ENCODE measurements at places on chromosomes 1 and 21.

DNA sequence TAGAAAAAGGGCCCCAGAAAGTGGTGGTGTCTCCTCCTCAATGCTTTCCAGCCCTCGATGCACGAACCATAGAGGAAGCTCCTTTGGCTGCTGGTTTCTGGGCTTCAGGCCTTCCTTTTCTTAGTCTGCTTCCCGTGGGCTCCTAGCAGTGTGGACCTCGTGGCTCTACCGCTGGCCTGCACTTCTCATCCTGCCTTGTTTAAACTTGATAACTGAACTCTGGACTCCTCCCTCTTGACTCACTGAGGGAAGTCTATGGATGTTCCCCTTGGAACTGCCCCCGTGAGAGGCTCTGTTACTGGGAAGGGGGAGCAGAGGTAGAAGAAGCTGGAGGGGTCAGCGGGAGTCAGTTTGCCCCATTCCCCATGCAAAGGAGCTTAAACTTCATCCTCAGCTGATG is 75.3 kb upstream of the WDR26 start:
- DNase-seq, result no peak

DNA sequence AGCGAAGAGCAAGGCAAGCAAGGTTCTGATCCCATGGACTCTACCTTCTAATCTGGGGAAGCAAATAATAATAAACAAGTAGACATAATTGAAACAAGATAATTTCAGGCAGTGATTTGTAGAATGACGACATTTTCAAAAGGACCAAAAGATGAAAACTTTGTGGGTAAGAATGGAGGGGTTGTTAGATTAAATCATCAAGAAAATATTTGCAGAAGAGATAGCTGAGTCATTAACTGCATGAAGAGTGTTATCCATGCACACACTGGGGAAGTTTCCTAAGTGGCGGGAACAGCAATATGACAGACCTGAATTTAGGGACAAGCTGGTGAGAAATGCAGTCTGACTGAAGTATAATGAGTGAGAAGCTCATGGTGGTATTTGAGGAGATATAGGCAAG is 583.1 kb upstream of the RGS18 start:
- DNase-seq, result no peak

- no peak for DNase-seq
These were observed 1237.2 kb downstream of the PLA2G4A start for GRCh38 chr1:188065917-188066316.

- no peak for DNase-seq
These were observed 2.3 kb upstream of the VPS26C start for GRCh38 chr21:37269481-37269880.

GRCh38 chr1:66761221-66761620 is 9.0 kb downstream of the DYNLT5 start:
- no peak for DNase-seq

DNA sequence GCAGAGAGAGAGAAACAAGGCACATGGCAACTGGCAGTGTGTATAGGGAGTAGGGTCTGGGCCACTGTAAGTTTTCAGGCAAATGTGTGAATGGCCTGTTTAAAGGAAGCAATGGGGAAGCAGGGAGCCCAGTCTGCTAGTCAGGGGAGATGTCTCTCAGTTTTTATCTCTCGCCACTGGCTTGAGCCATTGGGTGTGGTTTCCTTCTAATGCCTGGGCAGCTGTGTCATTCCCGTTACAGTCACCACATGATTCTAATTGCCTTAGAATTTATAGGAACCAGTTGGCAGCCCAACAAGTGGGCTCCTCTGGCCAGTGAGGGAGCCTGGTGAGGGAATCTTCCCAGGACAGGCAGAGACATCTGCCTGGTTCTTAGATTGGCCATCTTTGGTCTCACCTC is 182.4 kb downstream of the DISC1 start:
- no peak for DNase-seq

DNA sequence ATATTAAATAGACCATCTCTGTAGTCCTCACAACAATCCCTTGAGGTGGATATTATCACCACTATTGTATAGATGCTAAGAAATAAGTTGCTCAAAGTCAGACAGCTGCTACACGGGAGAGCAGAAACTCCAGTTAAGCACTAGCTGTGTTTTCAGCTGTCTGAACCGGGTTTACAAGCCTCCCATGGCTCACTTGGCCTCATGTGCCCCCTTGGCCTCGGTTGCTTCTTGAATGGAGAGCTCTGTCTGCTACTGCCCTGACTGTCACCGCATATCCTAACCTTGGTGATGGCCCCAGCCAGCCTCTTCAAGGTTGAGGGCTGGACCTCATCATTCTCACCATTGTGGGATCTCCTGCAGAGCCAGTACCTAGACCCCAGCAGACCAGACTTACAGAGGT is 123.4 kb downstream of the AK5 start:
- DNase-seq, result no peak

- DNase-seq, result no peak
These were observed 116.6 kb upstream of the PRDX6 start for GRCh38 chr1:173360487-173361063.

DNA sequence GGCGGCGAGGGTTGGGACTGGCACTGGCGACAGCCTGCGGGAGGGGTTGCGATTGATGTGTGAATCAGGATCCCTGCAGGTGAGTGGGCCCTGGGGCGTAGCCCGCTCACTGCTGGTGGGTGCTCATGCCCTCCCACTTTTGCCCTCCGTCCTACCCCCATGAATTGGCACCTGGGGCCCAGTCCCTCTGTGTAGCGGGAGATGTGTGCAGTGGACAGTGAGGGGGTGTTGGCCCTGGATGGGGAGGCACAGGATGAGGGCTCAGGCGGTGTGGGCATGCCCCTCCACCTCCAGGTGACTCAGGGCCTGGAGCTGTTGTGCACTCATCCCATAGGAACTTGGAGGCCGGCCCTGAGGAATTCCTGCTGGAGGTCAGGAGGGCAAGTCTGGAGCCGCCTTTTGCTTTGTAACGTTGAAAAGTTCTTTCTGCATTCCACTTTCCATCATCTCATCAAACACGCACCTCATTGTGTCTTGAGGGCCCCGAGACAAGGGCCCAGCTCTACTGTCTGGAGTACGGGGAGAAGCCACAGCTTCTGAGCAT is 3.0 kb downstream of the PEAR1 start:
- no peak for DNase-seq

GRCh38 chr1:83747853-83748482 is 251.0 kb downstream of the TTLL7 start:
- no peak for DNase-seq

DNA sequence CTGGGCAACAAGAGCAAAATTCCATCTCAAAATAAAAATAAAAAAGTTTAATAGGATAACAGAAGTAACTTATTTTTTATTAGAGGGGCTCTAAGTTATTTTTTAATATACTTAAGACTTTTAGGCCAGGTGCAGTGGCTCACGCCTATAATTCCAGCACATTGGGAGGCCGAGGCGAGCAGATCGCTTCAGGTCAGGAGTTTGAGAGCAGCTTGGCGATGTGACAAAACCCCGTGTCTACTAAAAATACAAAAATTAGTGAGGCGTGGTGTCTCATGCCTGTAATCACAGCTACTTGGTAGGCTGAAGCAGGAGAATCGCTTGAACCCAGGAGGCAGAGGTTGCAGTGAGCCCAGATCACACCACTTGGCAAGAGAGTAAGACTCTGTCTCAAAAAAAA is 180.5 kb upstream of the NR5A2 start:
- DNase-seq, result no peak

GRCh38 chr21:45829668-45830067 is 151.9 kb upstream of the COL6A1 start:
- DNase-seq, result no peak

DNA sequence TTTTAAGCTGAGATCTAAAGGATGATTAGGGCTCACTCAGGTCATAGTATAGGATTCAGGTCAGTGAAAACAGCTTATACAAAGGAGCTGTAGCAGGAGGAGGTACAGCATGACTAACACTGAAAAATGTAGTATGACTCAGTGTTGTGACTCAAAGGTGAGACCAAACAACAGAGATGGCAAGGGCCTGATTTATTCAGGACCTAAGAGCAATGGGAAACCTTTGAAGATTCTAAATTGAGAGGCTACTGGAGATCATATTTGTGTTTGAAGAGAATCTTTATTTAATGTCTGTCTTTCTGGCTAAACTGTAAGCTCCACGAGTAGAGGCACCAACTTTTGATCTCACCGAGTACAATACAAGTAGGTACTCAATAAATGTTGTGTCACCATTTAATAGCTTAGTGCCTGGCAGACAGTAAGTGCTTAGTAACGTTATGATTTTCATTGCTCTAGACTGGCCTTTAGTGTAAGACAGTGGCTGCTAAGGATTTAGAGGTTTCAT is 43.5 kb downstream of the PRKAA2 start:
- DNase-seq, result no peak

GRCh38 chr1:155125946-155126555 is 1.6 kb upstream of the EFNA1 start:
- no peak for DNase-seq

- no peak for DNase-seq
These were observed 4.3 kb downstream of the MYOM3 start for GRCh38 chr1:24107462-24108138.

DNA sequence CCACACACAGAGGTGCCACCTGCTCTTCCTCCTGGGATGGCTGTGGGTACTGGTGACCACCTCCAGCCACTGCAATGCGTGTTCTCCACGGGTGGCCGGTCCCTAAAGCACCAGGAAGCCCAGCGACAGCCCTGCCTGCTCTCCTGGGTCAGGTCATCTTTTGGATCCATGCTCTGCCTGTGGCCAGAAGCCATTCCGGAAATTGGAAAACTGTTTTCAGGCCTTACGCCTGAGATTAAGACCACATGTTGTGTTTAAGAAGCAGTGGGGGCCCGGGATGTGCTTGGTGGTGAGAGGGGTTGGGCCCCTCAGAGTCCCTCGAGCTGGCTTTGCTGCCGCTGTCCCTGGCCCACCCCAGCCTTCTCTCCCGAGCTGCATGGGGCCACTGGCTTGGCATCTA is 150.8 kb downstream of the PEX14 start:
- no peak for DNase-seq

DNA sequence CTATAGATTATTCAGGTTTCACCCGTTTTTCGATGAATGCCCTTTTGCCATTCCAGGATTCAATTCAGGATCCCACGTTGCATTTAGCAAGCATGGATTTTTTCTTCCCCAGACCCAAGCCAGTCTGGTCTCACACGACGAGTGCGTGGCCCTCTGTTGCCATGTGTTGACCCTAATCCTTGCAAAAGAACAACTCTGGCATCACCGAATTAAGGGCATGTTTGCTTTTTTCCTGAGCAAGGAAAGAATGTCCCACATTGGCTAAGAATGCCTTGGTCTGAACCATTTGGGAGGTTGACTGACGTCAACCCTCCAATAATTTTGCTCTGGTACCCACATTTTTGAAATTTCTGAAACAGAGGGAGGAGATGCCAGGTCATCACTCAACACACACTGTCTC is 153.0 kb upstream of the WNT4 start:
- DNase-seq, result no peak

DNA sequence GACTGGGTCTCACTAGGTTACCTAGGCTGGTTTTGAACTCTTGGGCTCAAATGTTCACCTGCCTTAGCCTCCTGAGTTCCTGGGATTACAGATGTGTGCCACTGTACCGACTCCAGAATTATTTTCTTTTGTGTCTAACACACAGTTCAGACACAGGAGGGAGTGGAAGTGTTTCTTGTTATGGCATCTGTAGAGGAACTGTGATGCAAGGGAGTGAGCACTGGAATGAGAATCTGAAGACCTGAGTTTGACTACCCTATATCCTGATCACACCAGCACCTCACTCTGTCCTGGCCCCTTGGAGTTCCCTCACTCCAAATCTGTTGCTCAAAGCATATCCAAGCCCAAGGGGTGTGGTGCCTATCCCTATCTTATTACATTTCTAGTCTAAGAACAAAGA is 15.2 kb downstream of the OPTC start:
- no peak for DNase-seq

GRCh38 chr1:66262208-66262963 is 271.6 kb upstream of the SGIP1 start:
- no peak for DNase-seq

DNA sequence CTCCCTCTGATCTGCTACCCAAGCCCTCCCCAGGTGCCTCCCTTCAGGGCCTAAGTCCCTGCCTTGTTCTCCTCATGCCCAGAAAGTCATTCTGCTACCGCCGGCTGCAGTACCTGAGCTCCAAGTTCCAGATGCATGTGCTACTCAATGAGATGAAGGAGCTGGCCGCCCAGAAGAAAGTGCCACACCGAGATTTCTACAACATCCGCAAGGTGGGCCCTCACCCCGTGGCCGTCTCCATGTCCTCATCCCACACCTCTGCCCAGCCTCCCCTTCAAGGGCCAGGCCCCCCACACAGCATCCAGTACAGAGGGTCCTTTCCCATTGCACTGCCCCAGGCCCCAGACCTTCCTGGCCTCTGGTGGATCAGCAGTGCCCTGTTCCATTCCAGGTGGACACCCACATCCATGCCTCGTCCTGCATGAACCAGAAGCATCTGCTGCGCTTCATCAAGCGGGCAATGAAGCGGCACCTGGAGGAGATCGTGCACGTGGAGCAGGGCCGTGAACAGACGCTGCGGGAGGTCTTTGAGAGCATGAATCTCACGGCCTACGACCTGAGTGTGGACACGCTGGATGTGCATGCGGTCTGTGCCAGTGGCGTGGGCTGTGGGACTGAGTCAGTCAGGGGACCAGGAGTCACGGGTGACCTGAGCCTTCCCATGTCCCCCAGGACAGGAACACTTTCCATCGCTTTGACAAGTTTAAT is 8.2 kb downstream of the AMPD2 start:
- DNase-seq, result no peak

DNA sequence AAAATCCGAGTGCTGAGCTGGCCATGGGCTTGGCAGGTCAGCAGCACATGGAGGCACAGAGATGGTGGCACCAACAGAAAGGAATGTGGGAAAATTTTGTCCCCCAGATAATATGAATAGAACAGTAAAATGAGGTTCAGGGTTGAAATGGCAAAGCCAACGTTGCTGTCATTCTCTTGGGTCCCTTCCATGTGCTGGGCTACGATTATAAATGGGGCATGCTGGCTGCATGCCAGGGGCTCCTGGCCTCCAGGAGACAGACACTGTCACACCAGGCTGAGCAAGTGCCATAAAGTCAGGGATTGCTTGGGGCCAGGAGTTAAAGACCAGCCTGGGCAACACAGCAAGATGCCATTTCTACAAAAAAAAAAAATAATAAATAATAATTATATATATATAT is 77.1 kb downstream of the TOMM20 start:
- DNase-seq, result no peak

DNA sequence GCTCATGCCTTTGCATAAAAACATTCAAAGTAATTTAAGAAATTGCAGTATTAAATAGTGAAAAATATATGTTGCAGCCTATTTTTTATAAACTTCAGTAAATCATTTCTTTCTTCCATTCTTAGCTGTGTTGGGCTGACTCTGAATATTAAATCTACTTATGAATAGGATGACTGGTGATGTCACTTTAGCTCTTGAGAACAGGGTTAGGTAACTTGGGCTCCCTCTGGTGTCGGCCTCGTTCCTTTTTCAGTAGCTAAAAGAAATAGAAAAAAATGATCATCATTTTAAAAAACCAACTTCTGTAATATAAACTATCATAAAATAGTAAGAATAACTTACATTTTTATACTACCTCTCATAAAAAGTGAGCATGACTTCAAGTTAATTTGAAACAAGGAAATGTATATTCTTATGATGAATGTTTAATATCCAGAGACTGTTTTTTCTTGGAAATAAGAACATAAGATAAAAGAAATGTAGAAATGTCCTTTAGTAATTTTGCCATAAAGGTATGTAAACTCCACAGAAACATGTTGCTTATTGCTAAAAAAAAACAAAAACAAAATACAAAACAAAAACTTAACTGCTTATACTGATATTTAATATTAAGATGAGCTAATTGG is 26.8 kb upstream of the NCAM2 start:
- no peak for DNase-seq

- no peak for DNase-seq
These were observed 503.9 kb upstream of the USP24 start for GRCh38 chr1:55718758-55719671.

Data from stimulated activated CD8-positive, alpha-beta memory T cell treated with anti-CD3 and anti-CD28 coated beads, Interleukin-2, amount 100 ng/mL, for 1 hour (primary cell).